ENCODE measurements at places on chromosomes 12 and 14.

- DNase-seq, result no peak
These were observed 31.8 kb downstream of the CALM1 start for GRCh38 chr14:90428676-90429075.

GRCh38 chr12:127632461-127632860, 634.5 kb upstream of the TMEM132C start:
- no peak for DNase-seq

GRCh38 chr12:52907092-52907810, 2.4 kb upstream of the KRT8 start:
- DNase-seq, result no peak

DNA sequence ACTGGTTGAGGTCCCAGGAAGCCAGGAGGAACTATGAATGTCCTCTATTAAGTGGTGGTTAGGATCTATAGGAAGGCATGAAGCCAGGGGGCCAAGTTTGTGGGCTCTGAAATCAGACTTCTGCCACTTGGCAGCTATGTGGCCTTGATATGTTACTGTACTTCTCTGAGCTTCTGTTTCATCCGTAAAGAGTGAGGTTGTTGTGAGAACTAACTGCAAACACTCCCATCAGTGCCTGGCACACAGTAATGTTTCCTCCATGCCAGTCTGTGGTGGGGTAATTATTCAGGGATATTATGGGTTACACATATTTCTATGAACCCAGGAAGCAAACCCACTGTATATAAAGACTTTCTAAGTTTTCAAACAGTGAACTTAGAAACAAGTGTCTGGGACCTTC, 57.4 kb downstream of the PLXNC1 start:
- no peak for DNase-seq

- DNase-seq, result no peak
These were observed 7.7 kb downstream of the PPP4R4 start for GRCh38 chr14:94181835-94182234.

- no peak for DNase-seq
These were observed 39.8 kb upstream of the PWP1 start for GRCh38 chr12:107645630-107646333.

DNA sequence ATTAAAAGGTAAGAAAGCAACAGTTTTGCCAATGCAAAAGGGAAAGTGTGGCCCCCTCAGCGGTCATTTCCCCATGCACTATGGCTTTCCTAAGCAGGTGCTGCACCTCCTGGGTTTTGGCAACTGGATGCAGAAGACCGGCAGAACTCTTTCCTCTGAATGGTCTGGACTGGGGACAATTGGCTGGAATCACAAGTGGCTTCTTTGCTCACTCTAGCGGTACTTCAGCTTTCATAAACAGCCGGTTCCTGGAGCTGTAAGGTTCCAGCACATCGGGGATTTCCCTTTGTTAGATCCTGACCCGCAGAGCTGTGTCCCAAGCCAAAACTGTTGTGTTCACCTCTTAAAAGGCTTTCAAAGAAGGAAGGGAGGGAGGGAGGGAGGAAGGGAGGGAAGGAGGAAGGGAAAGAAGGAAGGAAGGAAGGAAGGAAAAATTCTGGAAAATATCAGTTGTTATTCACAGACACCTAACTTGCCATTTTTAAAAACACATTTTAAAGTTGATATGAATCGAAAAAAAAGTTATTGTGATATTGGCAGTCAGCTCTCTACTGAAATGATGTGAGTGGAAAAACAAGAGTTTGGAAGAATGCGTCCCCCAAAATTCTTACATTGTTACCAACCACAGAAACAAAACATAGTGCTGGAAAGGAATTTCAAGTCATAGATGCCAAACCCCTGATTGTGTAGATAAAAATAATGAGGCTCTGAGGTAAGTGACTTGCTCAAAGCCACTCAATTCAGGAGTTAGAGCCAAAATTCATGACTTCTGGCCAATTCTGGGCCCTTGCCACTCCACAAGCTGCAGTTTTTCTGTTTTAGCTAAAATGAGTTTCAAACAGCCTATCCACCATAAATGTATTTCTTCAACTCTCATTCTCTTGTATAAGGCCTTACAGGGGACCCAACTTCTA, 220.6 kb upstream of the HMGA2 start:
- DNase-seq, result peak; percentile 90

DNA sequence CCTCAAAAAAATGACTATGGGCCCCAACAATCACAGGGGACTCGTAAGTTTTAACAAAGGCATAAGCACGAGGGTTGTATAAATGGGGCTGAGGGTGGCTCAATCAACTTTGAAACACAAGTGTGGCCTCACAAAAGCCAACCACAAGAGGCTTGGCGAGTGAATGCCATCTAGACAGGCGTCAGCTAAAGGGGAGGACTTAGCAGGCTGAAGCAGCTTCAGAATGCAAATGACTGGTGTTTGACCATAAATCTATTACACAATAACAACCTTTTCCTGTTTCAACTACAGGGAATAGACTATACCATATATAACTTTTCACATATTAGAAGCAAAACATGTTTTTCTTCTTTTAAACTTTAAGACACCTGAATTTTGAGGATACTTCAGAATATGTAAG, 777.9 kb downstream of the FSCB start:
- no peak for DNase-seq

- DNase-seq, result no peak
These were observed 29.4 kb upstream of the RTRAF start for GRCh38 chr14:51959928-51960327.

- no peak for DNase-seq
These were observed 245.6 kb downstream of the SLC41A2 start for GRCh38 chr12:104712477-104712876.

GRCh38 chr12:97169889-97170567, 263.0 kb downstream of the NEDD1 start:
- no peak for DNase-seq

DNA sequence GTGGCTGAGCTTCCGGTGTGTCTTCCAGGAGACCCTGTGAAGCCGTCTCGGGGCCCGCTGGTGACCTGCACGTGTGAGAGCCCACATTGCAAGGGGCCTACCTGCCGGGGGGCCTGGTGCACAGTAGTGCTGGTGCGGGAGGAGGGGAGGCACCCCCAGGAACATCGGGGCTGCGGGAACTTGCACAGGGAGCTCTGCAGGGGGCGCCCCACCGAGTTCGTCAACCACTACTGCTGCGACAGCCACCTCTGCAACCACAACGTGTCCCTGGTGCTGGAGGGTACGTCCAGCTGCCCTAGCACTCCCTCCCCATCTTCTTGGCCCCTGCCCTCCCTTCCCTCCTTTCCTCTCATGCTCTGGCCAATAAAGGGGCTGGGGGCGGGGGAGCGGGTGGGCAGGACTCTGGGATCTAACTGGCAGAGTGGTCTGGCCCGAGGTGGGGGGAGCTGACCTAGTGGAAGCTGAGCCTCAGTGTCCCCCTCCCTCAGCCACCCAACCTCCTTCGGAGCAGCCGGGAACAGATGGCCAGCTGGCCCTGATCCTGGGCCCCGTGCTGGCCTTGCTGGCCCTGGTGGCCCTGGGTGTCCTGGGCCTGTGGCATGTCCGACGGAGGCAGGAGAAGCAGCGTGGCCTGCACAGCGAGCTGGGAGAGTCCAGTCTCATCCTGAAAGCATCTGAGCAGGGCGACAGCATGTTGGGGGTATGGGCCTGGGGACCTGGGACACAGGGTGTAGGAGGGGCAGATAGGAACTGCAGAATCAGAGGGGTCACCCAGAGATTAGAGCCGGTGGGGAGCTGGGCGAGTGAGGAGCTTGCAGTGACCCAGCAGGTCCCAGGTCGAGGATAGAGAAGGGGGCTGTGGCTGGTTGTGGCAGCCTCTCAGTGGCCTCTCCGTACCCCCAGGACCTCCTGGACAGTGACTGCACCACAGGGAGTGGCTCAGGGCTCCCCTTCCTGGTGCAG, 6.0 kb downstream of the ACVRL1 start:
- DNase-seq, result no peak

GRCh38 chr14:81771651-81772275, 238.1 kb upstream of the SEL1L start:
- DNase-seq, result no peak

DNA sequence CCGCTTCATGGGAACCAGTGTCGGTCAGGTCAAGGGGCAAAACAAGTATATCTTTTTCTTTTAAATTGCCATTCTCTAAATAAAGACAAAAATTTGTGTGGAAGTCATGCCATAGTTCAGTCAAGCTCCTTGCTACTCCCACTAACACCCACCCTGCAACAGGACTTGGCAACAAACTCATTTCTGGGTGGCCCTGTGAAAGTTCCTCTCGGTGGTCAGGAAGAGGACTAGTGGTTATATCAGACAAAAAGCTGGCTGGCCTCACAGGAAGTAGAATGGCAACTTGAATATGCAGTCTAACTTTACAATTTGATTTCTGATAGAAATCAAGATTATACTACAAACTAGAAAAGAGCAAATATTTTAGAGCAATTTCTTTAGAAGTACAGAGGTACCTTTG, 11.2 kb downstream of the DHRS7 start:
- DNase-seq, result no peak

DNA sequence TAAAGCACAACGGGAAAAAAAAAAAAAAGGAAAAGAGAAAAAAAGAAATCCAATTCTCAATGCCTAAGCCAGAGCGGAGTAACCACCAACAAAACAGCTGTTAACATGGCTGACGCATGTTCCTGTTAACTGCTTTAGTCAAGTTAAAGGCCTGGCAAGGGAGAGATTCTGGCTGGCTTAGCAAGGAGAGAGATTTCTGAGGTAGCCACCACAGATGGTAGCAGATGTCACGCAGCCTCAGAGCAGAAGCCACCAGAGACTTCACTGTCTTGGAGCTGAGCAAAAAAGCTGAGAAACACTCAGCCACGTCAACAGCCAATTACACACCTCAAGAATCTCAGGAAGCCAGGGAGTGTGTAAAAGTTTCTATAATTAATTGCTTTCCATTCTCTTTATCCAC, 87.1 kb downstream of the TMCC3 start:
- no peak for DNase-seq

- DNase-seq, result no peak
These were observed 35.0 kb downstream of the ERH start for GRCh38 chr14:69363055-69363454.

DNA sequence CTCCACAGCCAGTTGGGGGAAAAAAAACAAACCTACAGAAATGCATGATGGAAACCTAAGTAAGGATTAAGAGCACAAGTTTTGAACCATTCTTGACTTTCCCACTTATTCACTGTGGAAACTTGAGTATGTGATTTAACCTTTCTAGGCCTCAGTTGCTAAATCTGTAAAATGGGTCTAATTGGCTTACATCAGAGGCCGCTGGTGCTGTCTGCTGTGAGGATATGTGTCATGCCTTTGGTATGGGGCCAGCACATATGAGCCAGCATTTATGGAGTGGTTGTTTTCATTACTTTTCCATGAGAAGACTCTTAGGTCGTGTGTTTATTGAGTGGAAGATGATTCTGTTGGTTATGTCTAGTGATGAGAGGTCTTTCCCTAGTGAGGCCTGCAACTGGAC, 102.4 kb downstream of the ESR2 start:
- peak; percentile 1 for DNase-seq

GRCh38 chr12:14373217-14373616, 7.7 kb downstream of the ATF7IP start:
- DNase-seq, result no peak

GRCh38 chr12:96041181-96041580, 5.8 kb upstream of the LTA4H start:
- DNase-seq, result no peak

GRCh38 chr14:40629144-40629543, 977.5 kb upstream of the LRFN5 start:
- no peak for DNase-seq

DNA sequence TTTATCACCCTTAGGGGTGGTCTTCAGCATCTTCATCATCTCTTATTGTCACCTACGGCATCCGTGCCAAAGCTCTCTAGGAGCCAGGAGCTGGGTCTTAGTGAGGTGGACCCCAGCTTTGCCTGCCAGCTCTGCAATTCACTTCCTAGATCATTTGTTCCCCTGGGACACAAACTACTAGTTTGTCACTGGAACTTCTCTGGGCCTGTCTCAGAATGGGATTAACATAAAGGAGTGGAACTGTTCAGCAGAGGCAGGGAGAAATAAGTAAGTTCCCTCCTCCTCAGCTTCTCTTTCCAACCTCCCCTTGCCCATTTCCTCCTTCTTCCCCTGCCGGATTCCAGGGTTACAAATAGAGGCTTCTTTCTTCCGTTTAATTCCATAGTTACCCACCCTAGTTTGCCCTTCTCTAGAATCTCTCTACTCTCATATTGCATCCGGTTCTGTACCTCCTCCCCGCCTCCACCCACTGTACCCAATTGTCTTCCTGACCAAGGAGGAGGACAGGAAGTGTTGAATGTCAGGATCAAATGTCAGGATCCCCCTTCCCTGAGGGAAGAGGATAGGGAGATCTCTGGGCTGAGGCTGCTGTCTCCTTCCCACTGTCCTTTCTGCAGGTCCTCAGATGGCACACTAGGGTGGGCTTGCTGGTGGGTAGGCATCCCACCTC, 25.0 kb downstream of the LARP4 start:
- DNase-seq, result no peak

- DNase-seq, result no peak
These were observed 265.0 kb downstream of the SSPN start for GRCh38 chr12:26460361-26460760.

GRCh38 chr12:93884794-93885460, 207.8 kb downstream of the CRADD start:
- no peak for DNase-seq

DNA sequence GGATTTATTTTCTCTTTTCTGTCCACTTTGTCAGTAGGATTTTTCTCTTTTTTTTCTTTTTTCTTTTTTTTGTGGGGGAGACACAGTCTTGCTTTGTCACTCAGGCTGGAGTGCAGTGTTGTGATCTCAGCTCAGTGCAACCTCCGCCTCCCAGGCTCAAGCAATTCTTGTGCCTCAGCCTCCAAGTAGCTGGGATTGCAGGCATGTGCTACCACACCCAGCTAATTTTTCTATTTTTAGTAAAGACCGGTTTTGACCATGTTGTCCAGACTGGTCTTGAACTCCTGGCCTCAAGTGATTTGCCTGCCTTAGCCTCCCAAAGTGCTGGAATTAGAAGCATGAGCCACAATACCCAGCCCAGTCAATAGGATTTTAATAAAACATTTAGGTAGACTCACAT, 21.0 kb upstream of the TBK1 start:
- DNase-seq, result no peak

- DNase-seq, result no peak
These were observed 29.5 kb downstream of the VPS37B start for GRCh38 chr12:122866379-122866778.

DNA sequence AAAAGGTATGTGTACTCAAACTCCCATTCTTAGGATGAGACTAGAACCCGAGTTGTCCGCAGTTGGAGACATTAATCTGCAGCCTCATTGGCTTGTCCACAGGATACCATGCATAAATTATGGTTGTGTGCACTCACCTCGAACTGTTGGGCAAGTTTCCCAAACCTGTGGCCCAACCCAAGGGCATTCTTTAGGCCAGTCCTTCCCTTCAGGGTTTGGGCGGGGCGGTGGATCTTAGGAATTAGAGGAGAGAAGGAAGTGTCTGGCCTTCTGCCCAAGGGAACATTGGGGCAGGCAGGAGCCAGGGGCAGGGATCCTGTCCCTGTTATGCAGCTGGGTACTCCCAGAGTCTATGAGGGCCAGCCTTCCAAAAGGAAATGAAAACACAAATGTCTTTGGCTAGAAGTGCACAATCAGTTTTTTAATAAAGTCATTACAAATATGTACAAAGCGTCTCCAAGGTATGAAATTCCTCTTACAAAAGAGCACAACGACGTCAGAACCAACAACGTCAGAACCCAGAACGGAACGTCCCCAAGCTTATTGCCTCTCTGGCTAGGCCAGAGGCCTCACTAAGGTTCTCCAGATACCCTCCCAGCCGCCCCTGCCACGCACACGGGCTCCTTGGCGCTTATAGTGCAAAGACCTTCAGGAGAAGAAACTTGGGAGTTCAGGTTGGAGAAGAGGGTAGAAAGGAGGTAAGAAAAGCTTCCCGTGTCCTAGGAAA, 25.3 kb downstream of the HRK start:
- DNase-seq, result no peak

GRCh38 chr14:103872481-103873113, 25.2 kb upstream of the PPP1R13B start:
- no peak for DNase-seq

Measured in HS-27A (cell line).